ENCODE measurements at places on chromosomes 2 and 18.

DNA sequence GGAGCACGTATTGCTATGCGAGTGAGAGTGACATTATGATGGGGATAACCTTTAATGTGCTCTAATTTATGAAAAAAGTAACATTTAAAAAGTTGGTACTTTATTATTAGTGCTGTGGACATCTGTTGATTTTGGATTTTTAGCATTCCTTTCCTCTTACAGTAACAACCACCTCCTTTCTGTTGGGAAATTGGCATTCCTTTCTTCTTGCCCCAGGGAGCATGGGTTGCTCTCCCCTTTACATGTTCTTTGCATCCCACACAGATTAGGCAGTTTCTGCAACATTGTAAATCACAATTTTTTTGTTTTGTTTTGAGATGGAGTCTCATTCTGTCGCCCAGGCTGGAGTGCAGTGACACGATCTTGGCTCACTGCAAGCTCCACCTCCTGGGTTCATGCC, 300.2 kb downstream of the LPIN1 start:
- no peak for DNase-seq

DNA sequence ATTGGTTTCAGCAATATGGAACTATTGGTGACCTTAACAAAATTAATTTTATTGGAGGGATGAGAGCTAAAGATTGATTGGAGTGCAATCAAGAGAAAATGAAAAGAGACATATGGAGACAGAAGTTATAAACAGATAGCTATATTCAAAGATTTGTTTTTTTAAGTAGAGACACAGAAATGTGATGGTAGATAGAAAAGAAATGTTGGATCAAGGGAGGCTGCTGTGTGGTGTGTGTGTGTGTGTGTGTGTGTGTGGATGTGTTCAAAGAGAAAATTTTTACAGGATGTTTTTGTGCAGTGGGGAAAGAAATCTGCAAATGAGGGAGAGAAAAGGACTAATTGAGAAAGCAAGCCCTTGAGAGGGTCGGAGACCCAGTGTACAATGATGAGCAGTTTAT, 249.5 kb upstream of the SPHKAP start:
- no peak for DNase-seq

GRCh38 chr2:71830497-71831192, 317.0 kb downstream of the CYP26B1 start:
- DNase-seq = no peak

DNA sequence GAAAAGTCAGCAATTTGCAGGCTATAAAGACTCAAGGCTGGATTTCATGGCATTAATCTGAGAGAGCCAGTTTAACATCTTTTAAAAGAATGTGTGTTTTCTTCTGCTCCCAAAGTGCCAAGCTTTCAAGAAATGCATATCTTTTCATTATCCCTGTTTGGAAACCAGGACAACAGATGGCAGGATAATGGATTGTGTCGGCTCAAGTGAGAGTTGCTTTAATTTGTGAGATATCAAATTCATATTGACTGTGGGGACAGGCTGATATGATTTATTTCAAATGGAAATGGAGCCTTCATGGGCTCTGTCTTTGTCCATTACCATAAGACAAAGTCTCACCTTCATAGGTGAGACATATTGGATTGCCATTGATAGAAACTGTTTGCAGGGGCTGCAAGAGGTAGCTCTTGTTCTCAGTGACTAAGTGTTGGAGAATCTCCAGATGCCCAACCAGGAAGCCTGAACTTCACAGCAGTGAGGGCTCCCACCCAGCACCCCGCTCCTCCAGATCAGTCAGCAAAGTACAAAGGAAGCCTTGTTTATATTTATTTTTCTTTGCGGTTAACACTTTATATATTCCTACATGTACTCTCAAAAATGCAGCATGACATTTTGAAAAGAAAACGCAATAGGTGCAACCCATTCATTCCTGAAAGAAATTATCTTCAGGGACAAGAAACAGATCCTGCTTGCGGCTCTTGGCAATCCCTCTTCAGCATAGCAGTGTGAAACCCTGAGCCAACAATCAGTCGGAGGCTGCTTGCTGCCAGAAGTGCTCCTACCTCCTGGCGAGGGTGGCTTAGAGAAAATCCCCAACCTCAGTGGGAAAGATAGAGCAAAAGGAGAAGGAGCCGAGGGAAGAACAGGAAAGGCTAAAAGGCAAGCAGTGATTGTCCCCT, 65.8 kb upstream of the ATL2 start:
- no peak for DNase-seq

GRCh38 chr2:209146682-209147320, 277.0 kb upstream of the MAP2 start:
- no peak for DNase-seq

- DNase-seq = no peak
These were observed 5.2 kb upstream of the RUFY4 start for GRCh38 chr2:218063896-218064295.

DNA sequence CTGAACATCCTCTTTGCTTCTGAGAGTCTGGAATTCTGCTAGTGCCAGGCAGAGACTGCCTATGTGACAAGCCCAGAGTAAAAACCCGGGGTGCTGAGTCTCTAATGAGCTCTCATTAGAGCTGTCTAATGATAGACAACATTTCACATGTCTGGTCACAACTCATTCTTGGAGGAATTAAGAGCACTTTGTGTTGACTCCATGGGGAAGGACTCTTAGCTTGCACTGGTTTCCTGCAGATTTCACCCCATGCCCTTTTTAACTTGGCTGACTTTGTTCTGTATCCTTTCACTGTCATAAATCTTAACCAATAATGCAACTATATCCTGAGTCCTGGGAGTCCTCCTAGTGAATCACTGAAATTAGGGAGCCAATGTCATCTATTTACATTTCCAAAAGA, 33.5 kb downstream of the FBXO15 start:
- no peak for DNase-seq

- no peak for DNase-seq
These were observed 225.1 kb downstream of the TMEM182 start for GRCh38 chr2:102986826-102987490.

DNA sequence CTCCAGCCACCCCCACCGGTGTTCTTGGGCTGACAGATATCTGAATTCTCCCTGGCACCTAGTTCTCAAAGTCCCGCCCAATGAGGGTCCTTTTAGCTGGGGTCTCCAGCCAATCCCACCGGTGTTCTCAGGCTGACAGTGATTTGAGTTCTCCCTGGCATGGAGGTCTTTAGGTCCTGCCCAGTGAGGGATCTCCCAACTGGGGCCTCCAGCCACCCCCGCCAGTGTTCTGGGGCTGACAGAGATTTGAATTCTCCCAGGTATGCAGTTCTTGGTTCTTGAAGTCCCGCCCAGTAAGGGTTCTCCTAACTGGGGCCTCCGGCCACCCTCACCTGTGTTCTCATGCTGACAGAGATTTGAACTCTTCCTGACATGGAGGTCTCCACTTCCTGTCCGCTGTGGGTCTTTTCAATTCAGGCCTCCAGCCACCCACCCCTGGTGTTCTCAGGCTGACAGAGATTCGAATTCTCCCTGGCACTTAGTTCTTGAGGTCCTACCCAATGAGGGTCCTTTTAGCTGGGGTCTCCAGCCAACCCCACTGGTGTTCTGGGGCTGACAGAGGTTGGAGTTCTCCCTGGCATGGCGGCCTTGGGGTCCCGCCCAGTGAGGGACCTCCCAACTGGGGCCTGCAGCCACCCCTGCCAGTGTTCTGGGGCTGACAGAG, 154.6 kb downstream of the ANKRD36 start:
- no peak for DNase-seq

- DNase-seq = no peak
These were observed 95.1 kb downstream of the STRN start for GRCh38 chr2:36871068-36871707.

DNA sequence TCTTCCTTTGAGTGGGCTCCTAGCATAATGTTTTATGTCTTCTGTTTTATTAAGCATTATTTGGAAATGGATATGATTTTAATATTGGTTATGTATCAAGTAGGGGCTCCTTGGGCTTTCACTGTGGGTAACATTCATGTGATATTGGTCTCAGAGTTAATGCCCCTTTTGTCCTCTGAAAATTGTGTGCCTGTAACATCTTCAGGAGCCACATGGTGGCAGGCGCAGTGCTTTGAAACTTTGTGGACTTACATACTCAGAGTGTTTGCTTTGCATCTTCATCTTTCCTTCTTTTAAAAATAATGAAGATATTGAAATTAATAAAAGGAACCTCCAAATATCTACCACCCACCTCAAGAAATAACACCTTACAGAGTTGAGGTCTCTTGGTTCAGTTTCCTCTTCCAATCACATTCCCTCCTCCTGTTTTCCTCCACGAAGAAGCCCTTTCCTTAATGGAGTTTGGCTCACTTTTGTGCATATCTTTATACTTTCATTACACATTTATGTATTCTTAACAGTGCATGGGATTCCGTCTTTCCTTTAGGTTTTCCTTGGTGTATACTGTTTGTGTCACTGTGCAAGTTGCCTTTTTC, 73.5 kb downstream of the LIMS1 start:
- DNase-seq = no peak

- no peak for DNase-seq
These were observed 3.3 kb downstream of the HES6 start for GRCh38 chr2:238236571-238236970.

- DNase-seq = no peak
These were observed 52.0 kb downstream of the ARL4C start for GRCh38 chr2:234444893-234445292.

DNA sequence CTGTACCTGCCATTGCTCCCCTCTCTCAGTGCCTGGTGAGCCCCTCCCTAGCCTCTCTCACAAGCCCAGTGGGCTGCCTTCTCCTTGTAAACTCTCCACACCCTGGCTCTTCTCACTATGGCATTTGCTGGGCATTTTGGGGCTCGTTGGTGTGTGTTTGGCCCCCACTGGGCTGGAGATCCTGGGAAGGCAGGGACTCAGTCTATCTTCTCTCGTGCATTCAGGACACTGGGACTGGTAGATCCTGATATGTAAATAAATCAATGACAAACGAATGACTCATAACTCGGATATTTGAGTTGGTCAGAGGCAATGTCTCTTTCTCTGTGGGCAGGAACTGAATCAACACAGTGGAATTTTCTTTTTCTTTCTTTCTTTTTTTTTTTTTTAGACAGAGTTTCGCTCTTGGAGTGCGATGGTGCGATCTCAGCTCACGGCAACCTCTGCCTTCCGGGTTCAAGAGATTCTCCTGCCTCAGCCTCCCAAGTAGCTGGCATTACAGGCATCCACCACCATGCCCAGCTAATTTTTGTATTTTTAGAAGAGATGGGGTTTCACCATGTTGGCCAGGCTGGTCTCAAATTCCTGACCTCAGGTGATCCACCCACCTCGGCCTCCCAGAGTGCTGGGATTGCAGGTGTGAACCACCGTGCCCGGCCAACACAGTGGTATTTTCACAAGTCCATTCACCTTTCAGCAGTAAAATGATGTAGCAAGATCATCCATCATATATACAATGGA, 144.6 kb upstream of the SPRED2 start:
- no peak for DNase-seq

DNA sequence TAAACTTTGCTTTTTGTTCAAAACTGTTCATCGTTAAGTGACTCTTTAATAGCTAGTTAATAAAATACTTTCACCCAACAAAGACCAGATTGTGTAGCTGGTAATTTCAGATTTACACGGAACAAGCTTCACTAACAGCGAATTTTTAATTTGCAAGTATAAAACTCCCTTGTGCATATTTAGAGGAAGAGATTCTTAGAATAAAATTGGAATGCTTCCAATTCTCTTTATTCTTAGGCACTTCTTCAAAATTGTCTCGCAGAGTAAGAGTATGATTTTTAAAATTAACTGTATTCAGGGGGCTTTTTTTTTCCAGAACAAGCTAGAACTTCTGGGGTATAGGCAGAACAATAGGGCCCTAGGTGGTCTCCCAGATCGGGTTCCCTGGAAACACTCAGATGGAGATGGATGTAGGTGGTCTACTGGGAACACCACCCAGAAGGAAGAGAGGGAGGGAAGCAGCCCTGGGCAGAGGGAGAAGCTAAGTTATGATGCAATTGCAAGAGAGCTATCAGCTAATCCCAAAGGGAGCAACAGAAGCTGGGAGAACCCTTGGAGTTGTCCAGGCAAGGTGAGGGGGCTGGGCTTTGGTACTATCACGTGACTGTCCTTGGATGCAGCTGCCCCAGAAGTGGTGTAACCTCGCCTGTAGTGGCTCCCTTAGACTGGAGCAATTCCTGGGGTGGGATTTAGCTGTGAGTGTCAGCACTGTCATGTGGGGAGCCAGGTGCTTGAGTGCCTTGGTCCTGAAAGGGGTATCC, 151.7 kb upstream of the ASB18 start:
- DNase-seq = no peak

DNA sequence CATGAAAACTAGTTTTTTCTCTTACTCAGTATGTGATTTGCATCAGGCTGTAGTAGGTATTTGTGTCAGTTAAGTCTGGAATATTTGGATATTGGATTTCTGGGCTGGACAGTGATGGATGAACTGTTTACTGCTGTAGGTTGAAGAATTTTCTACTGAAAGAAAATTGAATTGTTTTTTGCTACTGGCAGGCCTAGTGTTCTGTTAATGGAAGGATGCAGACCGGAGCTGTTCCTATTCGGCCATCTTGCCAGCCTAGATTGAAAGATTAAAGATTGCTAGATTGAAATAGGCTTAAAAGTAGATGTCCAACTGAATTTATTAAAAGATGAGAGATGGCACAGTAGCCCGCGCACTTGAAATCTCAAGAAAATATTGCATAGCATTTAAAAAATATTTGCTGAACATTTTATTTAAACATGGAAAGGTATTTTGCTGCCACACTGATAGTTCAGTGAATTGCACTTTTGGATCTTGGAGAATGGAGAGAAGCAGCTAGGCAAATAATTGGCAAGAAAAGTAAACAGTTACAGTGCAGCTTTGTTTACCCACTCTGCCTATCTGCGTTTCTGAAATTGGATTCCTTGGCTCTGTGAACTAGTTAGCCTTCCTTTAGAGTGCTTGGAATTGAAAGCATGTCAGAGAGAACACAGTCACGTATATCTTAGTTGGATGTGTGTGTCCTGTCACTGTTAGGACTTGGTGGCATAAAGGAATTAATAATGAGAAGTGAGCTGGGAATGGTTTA, 54.1 kb downstream of the EPB41L5 start:
- DNase-seq = no peak

GRCh38 chr2:143504397-143504796, 375.2 kb downstream of the ARHGAP15 start:
- DNase-seq = no peak

DNA sequence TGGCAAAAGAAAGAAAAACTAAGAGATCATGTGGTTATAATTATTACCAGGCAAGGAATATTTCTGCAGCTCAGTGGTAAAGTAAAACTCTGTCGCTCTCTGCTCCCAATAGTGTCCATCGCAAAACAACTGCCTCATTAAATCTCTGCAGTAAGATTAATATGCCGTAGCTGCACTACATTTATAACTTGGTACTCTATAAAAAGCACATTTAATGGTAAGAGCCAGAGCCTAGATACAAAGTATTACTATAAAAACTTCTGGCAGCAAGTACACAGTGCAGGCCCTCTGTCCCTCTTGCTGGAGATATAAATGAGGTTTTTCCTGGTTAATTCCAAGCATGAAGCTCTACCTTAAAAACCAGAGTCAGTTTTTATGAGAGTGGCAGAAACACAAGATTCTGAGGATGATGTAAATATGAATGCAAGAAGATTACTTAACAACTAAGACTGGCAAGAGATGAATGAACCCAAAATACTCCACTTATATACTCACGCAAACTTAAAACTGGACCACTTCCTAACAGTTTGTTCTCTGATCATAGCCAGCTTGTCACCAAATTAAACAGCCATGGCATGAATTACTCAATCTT, 25.5 kb downstream of the ZNF521 start:
- DNase-seq = no peak

- no peak for DNase-seq
These were observed 362.5 kb upstream of the TNP1 start for GRCh38 chr2:217222309-217222910.
